ENCODE measurements at places on chromosomes 11 and 22.

GRCh38 chr11:46386674-46387073 lies 4.9 kb downstream of the CHRM4 start:
- no peak for DNase-seq

DNA sequence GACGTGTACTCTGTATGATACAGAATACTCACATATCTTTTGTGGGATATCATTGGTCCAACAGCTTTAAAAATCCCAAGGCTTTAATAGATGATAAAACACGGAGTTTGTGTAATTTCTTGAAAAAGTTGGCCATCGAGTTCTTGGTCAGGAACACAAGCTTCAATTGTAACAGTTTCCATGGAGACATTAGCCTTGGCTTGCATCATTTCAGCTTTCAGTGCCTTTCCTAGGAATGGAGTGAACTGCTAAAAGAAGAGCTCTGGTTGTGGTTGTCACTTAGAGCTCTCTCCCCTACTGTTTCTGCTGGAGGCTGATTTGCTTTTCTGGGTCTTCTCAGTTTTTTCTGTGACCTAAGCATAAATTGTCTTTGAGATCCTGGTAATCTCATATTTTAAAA lies 14.2 kb downstream of the BMAL1 start:
- DNase-seq, result no peak

GRCh38 chr11:94145916-94146315 lies 17.3 kb downstream of the PANX1 start:
- no peak for DNase-seq

GRCh38 chr11:118533769-118534729 lies 3.1 kb downstream of the TMEM25 start:
- DNase-seq, result no peak

GRCh38 chr22:31970490-31971444 lies 26.4 kb downstream of the YWHAH start:
- peak; percentile 65 for DNase-seq

DNA sequence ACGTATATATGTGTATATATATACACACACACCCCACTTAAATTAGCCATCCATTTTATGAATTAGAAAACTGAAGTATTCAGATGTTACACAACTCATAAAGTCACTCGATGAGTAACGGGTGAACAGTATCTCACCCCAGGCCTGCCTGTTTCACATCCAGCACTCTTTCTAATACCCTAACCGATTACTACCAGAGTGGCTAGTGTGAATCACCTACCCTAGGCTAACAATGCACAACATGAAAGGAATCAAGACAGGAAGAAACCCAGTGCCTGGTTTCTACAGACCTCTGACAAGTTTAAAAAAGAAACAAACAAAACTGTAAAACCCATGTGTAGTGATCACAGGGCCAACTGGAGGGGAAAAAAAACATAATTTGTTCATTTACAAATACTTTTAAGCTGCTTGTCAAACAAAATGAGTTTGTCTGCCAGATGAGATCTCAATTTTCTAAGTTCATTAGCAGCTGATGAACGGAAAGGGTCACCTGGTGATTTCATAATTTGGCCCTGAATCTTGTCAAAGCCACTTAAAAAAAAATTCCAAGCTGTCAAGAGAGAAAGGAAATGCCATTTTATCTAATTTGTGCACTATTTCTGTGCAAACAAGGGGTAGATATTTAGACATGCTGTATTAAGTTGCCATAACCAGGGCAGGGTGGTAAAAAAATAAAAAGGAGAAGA lies 134.8 kb downstream of the LARGE1 start:
- DNase-seq, result peak; percentile 63

GRCh38 chr11:107665018-107665417 lies 46.8 kb downstream of the SLN start:
- peak; percentile 20 for DNase-seq

GRCh38 chr22:24432059-24432853 lies 4.9 kb downstream of the ADORA2A start:
- DNase-seq, result peak; percentile 36

- no peak for DNase-seq
Measured at GRCh38 chr11:113817626-113818025, 38.0 kb downstream of the CLDN25 start.

GRCh38 chr22:49462795-49463194 lies 364.9 kb downstream of the BRD1 start:
- no peak for DNase-seq

DNA sequence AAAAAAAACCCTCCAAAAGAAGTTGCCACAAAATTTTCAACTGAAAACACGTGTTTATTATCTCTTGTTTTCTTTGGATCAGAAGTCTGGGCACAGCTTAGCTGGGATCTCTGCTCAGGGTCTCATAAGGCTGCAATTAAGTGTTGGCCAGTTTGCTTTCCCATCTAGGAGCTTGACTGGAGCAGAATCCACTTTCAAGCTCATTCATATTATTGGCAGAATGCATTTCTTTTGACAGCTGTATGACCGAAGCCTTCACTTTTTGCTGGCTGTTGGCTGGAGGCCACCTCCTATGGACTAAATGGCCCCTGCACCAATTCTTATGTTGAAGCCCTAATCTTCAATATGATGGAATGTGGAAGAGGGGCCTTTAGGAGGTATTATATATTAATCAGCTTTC lies 139.6 kb downstream of the DDX10 start:
- no peak for DNase-seq

DNA sequence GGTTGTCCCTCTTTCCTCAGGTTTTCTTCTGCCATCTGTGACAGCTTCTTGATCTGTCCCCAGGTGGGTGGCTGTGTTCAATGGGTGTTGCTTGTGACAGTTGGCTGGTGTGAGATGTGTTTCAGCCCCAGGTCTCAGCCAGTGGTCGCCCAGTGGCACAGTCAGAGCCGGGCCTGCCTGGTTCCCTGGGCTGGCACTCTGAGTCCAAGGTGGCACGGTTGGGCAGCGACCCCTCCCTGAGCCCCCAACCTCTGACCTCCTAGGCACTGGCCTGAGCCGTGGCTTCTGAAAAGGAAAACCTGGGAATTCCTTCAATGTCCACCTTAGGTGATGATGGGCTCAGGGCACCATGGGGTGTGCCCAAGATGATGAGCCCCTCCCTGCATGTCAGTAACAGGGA lies 14.0 kb upstream of the PRODH start:
- no peak for DNase-seq

GRCh38 chr11:108781946-108782345 lies 117.1 kb downstream of the DDX10 start:
- DNase-seq, result no peak

DNA sequence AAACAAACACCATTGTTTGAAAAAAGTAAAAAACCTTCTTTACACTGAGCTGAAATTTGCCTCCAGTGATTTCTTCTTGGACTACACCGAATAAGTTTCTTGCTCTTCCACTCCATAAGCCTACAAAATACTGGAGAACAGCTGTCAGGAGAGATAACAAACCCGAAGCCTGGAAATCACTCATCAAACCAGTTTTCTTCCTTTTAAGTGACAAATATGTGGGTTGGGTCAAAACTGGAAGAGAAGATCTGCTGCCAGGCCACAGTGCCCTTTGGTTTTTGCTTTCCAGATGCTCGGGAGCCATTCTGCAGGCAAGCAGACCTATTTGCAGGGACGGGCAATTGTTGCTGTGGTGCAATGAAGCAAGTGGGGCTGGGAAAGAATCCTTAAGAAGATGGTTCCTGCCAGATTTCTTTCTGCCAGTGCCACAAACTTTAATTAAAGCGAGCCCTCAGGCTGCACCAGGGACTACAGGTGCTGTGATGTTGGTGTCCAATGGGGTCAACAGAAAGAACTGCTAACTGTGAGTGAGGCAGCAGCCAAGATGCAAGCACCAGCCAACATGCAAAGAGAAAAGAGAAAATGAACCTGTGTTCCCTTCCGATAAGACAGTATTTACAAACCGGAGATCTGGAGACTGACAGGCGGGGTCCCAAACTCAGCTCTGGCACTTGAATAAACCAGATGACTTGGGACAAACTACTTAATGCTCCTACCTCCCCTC lies 44.8 kb upstream of the SMCO4 start:
- DNase-seq, result no peak

- DNase-seq, result no peak
Measured at GRCh38 chr22:36088292-36088691, 59.7 kb upstream of the RBFOX2 start.

DNA sequence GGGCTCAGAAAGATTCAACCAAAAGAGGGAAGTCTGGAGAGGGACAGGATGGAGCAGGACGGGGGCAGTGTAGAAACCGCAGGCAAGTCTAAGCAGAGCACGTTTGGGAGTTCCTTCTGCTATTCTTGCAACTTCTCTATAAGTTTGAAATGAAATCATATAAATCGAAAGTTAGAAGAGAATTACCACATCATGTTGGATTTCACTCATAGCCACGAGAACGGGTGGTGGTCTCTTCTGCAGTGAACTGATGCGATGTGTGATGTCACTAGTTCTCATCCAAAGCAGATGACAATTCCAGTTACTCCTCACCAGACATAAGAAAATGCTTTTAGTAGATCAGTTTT lies 36.0 kb downstream of the KCNQ1 start:
- DNase-seq, result no peak

- DNase-seq, result peak; percentile 80
Measured at GRCh38 chr11:123560006-123560405, 94.4 kb downstream of the SCN3B start.

DNA sequence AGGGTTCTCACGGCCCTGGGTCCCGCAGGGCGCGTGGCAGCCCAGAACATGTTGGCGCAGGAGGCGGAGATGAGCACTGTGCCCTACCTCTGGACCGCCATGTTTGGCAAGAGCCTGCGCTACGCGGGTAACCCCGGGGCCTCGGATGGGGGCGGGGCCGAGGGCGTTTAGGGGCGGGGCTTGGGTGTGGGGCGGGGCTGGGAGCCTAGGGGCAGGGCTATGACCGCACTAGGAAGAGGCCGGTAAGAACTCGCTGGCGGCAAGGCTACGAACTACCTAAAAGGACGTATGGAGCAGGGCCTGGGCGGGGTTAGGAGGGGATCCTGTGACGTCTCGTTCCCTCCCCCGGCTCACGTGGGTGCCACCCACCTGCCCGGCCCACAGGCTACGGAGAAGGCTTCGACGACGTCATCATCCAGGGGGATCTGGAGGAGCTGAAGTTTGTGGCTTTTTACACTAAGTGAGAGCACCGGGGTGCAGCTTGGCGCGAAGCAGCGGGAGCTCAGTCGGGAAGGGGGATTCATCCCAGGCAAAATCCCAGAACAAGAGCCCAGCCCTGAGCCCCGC lies 2.8 kb upstream of the LZTR1 start:
- peak; percentile 71 for DNase-seq

All from fibroblast of upper back skin (primary cell).